ENCODE measurements at places on chromosomes 3 and 15.

DNA sequence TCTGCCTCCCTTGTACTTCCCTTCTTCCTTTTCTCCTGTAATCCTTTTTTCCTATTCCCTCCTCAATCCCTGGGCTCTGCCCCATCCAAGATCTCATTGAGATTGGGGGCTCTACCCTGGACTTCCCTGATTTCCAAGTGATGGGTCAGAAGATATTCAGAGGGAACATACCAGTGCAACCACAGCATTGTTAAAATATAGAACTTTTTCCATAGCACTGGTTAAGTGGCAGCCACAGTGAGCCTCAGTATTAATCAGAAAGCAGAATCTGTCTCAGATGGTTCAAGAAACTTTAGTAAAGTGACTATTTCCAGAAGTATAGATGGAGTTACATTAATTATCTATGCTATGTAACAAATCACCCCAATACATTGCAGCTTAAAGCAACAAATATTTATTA is 18.7 kb upstream of the SCN10A start:
- DNase-seq = no peak

DNA sequence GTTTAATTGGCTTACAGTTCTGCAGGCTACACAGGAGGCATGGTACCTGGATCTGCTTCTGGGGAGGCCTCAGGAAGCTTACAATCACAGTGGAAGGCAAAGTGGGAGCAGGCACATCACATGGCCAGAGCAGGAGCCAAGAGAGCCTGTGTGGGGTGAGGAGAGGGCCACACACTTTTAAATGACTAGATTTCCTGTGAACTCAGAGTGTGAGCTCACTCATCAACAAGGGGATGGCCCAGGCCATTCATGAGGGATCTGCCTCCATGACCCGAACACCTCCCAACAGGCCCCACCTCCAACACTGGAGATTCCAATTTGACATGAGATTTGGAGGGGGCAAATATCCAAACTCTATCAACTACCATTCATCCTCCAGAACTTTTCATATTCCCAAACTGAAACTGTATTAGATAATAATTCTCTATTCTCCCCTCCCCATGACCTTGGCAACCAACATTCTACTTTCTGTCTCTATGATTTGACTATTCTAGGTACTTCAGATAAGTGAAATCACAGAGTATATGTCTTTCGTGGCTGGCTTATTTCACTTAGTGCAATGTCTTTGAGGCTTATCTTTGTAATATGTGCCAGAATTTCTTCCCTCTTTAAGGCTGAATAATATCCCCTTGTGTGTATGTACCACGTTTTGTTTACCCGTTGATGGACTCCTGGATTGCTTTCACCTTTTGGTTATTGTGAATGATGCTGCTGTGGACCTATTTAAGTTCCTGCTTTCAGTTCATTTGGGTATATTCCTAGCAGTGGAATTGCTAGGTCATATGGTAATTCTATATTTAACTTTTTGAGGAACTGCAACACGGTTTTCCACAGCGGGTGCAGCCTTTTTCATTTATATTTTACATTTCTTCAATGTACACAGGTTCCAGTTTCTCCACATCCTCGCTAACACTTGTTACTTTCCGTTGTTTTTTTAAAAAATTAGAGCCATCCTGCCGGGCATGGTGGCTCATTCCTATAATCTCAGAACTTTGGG is 43.8 kb downstream of the TKT start:
- DNase-seq = no peak

DNA sequence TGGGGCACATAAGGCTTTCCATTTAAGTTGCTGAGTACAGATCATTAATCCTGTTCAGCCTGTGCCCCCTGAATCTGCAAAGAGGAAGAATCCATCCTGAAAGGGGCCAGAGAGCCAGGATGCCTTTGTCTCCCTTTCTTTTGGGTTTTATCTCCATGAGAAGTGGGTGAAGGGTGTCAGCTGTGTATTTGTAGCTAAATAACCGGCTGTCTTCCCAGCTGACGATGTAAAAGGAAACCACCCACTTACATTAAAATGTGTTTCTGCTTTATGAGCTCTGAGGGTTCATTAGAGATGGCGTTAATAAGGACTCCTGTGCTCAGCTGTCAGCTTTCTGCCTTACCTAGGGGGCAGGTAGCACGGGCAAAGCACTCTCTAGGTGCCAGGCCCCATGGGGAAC is 83.4 kb downstream of the SLCO3A1 start:
- DNase-seq = no peak

- DNase-seq = no peak
Observed at GRCh38 chr3:16254916-16255315, 9.8 kb downstream of the DPH3 start.
